ENCODE measurements at places on chromosomes 12 and 14.

- DNase-seq = no peak
Measured at GRCh38 chr12:238736-239398, 23.8 kb downstream of the SLC6A13 start.

DNA sequence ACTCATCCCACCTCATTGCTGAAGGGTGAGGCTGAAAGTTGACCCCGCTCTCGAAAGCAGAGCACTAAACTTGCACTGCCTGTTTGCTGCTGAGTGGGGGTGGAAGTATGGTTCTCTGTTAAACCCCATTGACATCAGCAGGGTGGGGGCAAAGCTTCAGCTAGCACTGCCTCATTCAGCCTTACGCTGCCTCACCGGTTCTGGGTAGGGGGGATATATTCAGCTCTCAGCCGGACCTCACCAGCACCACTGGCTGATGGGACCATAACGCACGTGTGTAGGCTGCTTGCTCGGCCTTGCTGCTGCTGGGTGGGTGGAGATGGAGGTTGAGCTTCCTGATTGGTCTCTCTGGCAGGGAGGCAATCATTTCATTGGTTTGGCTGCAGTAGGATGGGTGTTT lies 265.7 kb upstream of the RTL1 start:
- DNase-seq = no peak

DNA sequence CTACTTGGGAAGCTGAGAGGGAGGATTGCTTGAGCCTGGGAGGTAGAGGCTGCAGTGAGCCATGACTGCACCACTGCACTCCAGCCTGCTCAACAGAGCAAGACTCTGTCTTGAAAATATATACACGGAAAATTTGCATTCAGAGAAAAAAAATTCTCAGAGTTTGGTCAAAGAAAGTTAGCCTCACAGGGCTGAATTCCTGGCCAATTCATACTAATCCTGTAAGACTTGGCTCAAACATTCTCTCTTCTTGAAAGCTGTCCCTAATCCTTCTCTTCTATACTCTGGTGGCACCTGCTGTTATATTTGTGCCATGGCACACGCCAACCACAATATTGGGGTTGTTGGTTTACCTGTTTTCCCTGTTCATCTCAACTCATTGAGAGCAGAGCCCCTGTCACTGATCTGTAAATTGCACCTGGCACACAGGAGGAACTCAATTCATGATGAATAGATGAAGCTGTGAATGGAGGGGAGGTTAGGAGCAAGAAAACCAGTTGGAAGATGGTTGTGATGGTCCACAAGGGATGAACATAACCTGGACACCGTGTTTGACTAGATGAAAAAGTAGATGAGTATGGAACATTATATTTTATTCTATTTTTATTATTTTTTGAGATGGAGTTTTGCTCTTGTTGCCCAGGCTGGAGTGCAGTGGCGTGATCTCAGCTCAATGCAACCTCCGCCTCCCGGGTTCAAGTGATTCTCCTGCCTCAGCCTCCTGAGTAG lies 36.8 kb upstream of the SPTSSA start:
- no peak for DNase-seq

DNA sequence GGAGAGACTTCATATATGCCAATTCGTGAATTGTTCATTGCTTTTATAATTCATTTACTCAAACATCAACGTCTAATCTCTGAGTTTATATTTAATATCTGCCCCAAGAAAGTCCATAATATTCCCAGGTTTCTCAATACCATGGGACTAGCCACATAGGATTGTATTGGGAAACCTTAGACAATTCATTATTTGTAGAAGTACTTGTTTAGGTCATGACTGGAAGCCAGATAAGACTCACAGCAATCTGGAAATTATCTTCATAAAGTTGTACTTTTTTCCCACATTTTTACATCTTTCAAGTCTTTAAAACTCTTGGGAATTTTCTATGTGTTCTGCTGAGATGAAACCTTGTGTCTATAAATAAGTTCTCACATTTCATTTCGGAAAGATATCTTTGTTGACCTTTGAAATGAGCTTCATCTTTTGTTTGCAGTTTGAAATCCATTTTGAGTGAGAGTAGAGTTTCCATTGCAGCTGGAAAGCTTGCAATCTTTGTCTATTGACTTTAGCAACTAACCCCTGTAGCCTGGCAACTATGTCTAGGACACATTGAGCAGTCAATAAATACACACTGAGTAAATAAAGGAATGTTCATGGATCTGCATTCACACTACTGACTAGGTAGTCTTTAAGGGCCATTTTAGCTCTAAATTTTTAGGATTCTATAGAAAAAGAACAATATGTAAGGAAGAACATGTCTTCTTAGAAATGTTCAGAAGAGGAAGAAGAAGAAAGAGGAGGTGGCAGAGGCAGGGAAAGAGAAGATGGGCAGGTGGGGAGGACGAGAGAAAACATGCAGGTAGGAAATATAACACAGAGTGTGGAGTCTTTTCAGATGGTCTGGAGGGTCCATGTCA lies 154.4 kb downstream of the LRIG3 start:
- no peak for DNase-seq

GRCh38 chr14:75063013-75063412 lies 811 bp downstream of the ACYP1 start:
- DNase-seq = no peak

DNA sequence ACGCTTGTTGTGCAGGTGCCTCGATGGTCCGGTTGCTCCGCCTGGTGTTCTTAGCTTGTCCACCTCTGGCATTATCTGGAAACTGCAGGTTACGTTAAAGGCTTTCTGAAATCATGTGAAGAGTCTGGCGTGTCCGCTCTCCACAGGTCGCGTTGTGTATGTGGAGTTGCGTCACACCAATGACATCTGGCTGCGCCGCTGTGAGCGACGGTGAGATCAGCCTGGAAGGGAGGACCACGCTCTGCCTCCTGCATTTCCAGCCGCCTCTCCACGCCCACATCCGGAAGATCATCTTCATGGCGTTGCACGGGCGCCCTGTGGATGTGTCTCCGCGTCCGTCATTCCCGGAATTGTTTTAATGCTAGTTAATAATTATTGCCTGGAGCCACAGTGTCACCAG lies 50.6 kb upstream of the GALNT9 start:
- no peak for DNase-seq

DNA sequence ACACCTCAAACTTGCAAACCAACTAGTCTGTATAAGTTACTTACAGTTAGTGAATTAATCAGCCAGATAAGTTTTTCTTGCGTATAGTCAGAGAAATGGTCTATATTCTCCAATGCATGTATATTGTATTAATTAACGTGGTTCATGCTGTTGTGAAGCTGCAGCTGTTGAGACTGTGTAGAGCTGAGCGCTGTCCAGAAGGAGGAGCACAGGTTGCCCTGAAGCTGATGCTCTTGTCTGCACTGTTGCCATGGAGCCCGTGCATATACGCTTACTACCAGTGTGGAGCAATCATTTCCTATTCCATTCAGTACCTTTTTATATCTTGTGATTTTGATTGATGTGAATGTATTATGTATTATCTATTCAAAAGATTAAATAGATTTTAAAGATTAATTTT lies 74.3 kb upstream of the ARID2 start:
- DNase-seq = peak; percentile 60

GRCh38 chr14:90630171-90630806 lies 185.9 kb downstream of the TTC7B start:
- DNase-seq = no peak

DNA sequence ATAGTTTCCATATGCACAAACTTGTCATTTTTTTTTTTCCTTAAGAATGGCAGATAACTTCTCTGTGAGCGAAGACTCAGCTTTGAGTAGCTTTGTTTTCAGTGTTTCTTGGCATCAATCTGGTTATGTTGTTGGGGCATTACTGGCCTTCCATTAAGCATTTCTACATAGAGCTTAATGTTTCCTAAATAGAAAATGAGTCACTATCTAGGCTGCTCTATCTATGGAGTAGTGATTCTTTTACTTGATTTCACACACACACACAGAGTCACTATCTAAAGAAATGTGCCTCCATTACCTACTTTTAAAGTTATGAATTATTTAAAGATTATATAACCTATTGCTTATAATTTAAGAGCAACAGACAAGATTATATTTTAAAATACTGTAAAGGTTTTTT lies 53.9 kb downstream of the TMEM260 start:
- DNase-seq = no peak

DNA sequence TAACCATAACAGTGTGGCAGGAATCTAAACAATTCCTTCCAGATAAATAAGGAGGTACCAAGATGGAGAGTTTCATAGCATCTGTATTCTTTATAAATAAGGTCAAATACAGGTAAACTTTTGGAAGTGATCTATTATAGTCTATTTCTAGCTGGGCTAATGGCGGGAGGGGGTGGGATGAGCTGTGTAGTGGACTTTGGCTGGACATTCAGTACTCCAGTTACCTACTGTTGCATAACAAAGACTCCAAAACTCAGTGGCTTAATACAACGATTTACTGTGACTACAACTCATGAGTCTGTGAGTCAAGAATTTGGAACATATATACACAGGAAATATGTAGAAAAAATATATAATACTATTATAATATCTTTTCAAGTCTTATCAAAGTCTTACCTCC lies 496.1 kb downstream of the BCL11B start:
- DNase-seq = no peak

GRCh38 chr14:57747036-57747435 lies 118.9 kb downstream of the SLC35F4 start:
- DNase-seq = no peak

DNA sequence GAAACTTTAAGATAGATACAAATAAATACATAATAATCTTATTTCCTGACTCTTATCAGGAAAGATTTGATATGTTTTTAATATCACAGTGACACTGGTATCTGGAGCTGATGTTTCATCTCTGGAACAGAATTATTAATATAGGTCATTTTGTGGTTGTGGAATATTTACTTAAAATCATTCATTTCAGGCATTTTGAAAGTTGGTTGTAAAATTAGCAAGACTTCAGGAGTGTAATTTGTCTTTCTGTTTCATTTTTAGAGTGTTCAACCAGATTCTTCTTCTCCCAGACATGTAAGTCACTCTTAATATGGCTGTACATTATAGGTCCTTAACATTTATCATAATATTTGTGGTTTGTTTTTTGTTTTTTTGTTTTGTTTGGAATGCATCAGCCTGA lies 115.7 kb downstream of the PCNX1 start:
- no peak for DNase-seq

DNA sequence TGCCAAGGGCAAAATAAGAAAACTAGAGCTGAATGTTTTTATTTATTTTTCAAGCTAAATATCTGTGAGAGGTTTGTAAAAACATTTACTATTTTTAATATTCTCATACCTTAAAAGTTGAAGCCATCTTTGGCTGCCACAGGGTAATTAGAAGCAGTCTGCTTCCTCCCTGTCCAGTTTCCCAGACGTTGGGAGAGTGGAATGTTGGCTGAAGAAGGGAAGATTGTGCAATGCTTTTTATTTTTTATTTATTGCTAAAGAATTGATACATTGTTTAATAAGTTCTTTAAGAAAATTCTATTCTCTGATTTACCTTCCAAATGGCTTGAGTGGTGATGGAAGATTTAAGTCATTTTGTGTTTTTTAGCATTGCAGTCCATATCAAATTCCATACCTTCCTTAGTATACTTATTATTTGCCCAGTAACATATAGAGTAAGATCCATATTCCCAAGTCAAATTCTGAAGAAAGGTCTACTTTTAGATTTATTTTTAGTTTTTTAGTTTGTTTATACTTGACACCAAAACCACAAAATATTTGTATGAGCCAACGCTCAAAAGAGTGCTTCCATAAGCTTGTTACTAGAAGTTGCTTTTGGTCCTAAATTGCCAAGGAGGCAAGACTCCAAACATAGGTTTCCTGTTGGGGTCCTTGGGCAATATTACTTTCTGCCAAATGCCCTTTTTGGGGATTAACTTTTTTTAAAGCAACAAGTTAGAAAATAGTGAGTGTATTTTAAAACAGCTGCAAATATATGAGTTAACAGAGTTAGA lies 124.0 kb upstream of the CPM start:
- DNase-seq = no peak

DNA sequence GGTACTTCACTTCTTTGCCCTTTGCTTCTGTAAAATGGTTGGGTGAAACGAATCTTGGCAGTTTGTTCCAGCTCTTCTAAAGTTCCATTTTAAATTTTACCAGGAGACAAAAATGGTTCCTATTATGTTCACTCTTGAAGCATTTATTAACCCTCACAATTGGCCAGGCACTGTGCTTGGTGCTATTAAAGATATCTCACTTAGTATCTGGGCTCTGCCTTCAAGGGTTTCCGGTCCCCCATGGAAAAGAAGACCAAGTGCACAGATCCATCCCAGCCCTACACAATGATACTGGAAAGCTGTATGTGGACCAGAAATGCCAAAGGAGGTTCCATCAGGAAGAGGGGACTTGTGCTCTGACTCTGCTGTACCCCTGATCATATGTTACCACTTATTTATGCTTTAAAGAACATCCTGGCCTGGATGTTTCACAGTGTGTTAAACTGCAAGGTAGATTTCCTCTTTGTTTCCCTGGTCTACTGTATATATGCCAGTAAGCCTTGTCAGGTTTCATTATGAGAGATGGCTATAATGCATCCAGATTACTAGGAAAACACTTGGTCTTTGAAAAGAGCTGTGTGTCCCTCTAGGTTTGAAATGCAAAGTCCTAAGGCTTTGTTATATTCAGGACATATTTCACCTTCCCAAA lies 154.8 kb downstream of the PRKCH start:
- no peak for DNase-seq

- DNase-seq = no peak
Measured at GRCh38 chr12:47757840-47758583, 668 bp downstream of the RAPGEF3 start.

DNA sequence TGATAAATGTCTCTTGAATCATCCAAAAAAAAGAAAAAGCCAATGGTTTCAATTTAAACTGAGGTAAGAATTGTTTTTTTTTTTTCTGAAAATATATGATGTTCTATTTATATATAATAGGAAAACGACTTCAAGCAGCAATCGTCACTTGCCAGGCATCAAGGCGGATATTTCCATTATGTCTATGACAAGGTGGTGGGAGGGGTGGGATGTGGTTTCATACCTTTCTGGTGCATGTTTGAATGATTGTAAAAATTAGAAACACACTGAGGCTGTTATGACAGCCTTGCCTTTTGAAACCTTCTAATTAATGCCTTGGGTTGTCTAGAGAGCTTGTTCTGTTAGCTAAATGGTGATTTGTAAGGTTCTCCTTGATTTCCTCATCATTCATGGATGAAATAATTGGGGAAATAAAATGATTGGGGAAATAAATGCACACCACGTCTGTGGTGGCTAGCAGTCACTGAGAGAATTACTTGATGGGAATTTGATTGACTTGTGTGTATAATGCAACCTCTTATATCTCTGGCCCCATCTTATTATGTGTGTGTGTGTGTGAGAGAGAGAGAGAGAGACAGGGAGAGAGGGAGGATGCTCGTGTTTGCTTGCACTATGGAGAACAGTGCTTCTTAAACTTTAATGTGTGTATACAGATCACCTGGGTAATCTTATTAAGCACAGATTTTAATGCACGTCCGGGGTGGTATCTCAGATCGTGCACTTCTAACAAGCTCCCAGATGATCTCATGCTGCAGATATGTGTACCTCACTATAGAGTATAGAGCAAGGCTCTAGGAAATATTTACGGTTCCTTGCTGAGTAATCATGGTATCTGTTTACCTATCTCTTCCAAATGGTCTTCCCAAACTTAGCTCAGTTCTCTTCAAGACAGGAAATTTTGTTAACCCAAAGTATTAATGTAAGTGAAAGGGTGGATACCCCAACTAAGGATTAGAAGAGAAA lies 502.6 kb downstream of the DIO2 start:
- no peak for DNase-seq
